ENCODE measurements at places on chromosomes 13 and 19.

GRCh38 chr19:55549500-55550320, 4.4 kb upstream of the SBK3 start:
- DNase-seq: no peak

- no peak for DNase-seq
Measured at GRCh38 chr13:75550159-75550567, 572 bp downstream of the UCHL3 start.

DNA sequence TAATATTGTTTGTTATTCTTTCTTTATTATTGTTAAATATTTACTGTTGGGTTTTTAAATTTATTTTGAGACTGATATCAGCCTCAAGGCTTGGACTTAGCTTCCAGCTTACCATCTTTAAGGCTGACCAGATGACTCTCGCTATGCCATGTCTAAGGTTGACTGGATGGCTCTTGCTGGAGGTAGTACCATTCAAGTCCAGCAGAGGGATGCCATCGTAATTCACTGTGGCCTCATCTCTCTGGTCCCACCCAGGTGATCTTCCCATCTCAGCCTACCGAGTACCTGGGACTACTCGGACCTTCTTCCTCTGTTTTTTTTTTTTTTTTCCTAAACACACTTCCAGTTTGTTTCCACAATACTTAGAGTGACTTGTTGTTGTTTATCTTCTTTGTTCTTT, 41.7 kb upstream of the ZNF91 start:
- DNase-seq: no peak

- no peak for DNase-seq
Measured at GRCh38 chr19:36547001-36547732, 19.1 kb upstream of the ZNF260 start.

GRCh38 chr19:23402388-23402787, 7.1 kb upstream of the ZNF91 start:
- DNase-seq: no peak

- DNase-seq: no peak
Measured at GRCh38 chr19:28319227-28319626, 893.7 kb downstream of the UQCRFS1 start.

DNA sequence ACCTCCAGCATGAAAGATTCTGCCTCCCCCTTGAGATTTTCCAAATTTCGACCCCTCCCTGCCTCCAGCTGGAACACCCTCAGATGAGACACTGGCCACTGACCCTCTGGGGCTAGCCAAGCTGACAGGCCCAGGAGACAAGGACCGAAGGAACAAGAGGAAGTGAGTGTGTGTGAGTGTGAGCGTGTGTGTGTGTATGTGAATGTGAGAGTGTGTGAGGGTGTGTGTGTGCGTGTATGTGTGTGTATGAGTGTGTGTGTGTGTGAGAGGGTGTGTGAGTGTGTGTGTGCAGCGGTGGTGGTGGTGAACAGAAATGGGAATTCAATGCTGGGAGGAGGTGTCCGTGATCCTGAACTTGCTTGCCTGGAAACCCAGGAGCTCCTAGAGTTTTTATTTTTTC, 13.8 kb downstream of the HRC start:
- no peak for DNase-seq

DNA sequence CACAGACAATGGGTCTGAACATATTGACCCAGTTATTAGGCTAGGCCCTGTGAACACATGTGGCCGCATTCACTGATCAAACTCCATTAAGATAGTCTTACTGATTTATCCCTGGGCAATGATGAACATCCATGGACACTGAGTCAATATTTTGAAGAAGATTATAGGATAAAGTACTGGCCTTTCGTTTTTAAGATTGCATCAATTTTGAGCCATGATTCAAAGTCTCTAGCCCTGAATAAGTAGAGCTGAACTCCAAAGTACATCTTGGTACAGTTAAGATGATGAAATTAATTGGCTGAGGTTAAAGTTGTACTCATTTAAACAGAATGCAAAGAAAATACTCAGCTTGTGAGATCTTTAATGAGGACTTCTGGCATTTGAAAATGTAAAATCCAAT, 1581.9 kb downstream of the EFNB2 start:
- DNase-seq: no peak

GRCh38 chr13:80630685-80631121, 289.8 kb upstream of the SPRY2 start:
- no peak for DNase-seq

DNA sequence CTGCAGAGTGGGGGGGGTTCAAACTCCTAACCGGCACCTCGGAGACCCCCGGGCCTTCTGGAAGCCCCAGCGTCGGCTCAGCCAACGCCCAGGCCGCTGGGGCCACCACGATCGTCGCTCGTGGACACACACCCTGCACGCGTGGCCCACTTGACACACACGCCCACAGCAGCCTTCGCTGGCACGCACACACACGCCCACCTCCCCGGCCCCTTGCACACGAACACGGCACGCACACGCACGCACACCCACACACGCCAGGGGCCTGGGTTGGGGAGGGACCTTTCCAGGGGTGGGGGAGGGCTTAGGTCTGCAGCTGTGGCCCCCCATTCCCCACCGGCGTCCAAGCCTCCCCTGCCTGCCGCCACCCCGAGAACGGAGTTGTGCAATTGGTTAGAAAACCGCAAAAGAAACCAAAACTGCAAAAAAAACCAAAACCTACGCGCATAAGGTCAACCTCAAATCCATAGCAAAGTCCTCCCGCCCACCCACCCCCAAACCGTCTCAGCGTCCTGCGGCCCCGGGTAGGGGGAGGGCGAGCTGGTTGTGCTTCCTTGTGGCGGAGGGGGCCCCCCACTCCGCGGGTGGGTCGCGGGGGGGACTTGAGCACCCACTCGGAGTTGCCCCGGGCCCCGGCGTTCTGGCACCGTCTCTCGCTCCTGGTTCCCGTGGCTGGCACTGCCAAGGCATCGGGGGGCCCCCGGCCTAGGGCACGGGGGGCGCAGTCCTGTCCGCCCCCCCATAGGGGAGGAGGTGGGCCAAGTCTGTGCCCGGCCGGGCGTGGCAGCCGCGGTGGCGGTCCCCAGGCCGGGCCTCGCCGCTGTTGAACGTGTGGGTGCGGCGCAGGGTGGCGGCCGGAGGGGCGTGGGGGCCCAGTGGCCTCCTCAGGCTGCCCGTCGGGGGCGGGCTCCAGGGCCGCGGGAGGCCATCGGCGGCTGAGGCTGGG, 3.3 kb upstream of the LRG1 start:
- DNase-seq: no peak

DNA sequence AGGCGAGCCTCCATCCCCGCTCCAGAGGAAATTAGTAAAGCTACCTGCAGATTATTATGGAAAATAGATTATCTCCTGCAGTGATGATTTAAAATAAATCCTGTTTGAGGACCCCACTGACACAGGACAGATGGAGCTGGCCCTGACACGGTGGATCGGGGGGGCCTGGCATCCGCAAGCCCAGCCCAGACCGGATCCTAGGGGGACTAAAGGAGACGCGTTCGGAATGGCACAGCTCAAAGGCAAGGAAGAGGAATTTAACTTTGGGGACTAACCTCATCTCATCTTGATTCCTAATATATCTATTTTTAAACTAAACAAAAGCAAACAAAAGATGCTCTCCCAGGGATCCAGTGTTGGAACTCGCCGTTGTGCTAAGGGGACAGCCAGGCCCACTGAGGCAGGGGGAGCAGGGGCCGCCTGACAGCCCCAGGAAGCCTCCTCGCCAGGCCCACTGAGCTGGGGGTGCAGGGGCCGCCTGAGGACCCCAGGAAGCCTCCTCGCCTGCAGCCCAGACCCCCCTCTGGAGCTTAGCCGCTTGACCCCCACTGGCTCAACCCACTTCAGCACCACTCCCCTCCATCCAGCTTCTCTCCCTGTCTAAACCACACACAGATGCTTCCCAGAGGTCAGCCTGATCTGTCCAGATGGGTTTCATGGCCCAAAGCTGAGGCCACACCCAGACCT, 78.6 kb downstream of the SPACA7 start:
- DNase-seq: no peak

- no peak for DNase-seq
Measured at GRCh38 chr19:46746281-46747057, at the start of gene STRN4. STRN4 (minus strand) TSS chr19:46746450; CDS start chr19:46746430, 20 bp downstream.

DNA sequence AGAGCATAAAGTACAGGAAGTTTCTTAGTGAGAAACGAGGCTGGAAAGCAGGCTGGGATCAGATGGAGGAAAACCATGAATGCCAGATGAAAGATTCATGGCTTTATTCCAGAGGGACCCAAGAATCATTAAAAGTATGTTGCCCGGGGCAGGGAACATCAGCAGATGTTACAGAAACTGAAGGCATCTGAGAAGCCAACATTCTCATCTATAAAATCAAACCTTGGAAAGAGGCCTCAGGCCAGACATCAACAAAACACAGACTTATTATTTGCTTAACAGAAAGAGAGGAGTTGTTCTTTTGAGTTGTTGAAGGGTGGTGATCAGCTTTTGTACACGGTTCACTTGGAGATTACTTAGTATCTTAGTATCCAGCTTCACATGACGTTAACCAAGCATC, 543.6 kb downstream of the RFC3 start:
- DNase-seq: no peak

GRCh38 chr13:48251611-48252081, 18.6 kb downstream of the ITM2B start:
- no peak for DNase-seq

DNA sequence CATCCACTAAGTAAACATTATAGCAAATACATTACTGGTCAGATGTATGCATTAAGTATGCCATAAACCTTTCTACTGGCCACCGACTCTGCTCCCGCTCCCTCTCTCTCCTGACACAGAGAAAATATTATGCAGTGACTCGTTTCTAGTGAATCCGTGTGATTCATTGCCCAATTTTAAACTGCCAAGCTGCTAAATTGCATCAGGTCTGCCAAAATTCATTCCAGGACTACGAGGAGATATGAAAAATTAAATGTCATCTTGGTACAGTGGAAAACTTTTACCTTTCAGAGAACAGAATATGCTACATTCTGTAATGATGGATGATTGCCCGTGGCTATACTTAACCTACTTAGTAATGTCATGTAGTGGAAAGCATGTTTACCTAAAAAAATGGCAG, 368.8 kb upstream of the TSHZ3 start:
- DNase-seq: no peak

DNA sequence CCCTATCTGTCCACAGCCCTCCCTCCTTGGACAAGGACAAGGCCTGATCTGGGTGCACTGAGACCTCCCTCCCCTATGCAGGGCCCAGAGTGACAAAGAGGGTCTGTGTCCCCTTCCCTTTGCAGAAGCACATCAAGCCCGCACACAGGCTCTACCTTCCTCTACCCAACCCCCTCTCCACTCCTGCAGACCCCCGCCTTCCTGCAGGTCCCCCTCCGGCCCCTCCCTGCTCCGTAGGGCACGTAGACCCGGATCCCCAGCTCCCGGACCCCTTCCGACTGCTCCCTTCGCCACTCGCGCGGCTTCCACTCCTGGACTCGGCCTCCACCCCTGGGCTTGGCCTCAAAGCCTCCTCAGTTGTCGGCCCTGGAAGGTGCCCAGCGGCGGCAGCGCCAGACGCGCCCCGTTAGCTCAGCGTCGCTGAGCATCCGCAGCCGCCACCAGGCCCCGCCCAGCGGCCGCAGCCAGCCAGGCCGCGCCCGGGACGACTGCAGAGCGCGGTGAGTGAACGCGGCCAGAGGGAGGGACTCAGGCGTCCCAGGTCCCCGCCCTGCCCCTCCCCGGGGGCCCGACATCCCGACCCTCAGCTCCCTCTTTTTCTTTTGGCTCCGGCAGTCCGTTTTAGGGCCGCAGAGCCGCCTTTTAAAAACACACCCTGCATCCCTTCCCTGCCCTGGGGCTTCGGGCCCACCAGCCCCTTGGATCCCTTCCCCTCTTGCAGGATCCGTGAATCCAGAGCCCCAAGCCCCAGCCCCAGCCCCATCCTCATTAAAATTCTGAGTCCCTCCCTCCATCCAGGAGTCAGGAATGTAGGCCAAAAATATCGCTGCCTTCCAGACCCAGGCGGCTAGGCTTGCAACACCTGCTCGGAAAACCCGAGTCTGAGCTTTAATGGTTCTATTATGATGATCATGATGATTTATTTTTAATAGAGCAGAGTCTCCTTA, 1.5 kb upstream of the MYADM start:
- no peak for DNase-seq

GRCh38 chr13:23754997-23755396, 134.2 kb downstream of the MIPEP start:
- no peak for DNase-seq

DNA sequence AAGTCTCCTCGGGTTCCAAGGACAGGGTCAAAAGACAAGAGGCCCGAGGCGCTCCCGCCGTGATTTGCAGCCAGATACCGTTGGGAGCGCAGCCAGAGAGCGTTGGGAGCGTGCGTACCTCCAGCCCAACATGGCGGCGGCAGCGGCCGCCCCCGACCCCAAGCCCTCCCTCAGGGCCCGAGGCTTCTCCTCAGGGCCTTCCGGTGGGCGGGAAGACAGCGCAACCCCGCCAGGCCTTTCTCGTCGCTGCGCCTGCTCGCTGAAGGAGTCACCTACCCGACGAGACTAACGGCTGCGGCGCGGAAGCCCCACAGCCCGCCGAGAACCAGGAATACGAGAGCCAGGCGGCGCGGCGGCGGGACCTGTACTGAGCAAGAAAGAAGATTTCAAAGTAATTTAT, 3.2 kb upstream of the ZNF850 start:
- no peak for DNase-seq

GRCh38 chr13:108315991-108316390, 46.5 kb downstream of the TNFSF13B start:
- no peak for DNase-seq

DNA sequence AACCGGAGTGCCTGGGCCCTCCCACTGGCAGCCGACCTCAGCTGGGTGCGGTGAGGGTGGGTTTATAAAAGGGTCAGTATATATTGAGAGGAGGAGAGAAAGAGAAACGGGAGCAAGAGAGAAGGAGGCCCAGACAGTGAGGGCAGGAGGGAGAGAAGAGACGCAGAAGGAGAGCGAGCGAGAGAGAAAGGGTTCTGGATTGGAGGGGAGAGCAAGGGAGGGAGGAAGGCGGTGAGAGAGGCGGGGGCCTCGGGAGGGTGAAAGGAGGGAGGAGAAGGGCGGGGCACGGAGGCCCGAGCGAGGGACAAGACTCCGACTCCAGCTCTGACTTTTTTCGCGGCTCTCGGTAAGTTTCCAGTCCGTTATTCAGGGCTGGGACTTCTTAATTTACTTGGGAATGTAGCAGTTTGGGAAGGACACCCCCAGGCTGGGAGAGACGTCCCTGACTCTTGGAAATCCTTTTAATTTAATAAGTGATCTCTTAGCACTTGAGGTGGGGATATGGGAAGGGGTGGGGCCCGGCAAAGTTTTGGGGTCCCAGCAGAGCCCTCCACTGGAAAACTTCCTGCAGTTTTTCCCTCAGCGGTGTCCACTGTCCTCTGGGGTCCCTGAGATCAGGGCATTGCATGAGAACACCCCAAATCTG, at the start of gene EMP3:
TSS of gene EMP3 (plus strand) at position 288 of the 646 bp plus-strand sequence. CDS start 1,293 bp downstream, outside the sequence.
- DNase-seq: no peak

DNA sequence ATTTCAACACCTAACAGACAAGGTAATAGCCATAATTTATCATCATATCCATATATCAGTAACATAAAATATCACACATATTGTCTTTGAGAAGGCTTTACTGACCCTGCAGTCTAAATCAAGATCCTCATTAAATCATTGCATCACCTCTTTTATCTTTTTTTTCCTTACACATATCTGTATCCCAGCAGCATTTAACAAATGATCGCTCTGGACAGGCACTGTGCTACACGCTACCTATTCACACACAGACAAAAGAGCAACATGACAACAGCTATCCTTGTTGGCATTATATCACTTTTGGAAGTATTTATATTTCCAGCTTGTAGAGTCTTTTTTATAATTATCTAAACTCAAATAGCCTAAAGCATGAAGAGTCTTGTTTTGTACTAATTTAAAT, 73.3 kb upstream of the NBEA start:
- no peak for DNase-seq
